ENCODE measurements at places on chromosomes 5 and 9. TPM values are rescaled to one million over a fixed set of nuclear protein-coding genes. Genes with fewer than 3 reads are reported as not detected.

GRCh38 chr9:107208121-107208520, 75.0 kb upstream of the RAD23B start:
- H3K4me1 ChIP-seq = peaks cover 6% of the 10 kb centered on the region
- no peak overlapping the region for H3K27ac ChIP-seq
- no peak for DNase-seq
- no peak overlapping the region for H3K4me3 ChIP-seq
- H3K27me3 ChIP-seq = no peaks in the 10 kb centered on the region

DNA sequence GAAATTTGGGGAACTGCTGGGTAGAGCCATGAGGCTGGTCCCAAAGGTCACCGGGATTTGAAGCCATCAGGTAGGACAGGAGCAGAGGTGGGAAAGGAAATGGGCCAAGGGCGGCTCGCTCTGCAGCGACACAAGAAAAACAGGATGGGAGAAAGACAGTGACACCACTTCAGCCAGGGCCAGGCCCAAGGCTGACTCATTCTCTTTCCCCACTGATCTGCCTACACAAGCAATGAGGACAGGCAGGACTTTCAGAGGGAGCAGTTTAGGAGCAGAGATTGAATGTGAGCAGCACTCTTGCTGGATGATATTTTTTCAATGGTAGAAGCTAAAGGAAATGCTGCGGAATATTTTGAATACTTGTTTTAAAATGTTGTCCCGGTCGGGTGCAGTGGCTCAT, 3.5 kb downstream of the RUFY1 start:
- H3K27me3 ChIP-seq = no peaks in the 10 kb centered on the region
- no peak overlapping the region for H3K27ac ChIP-seq
- peaks cover 10% of the 10 kb centered on the region for H3K4me1 ChIP-seq
- H3K36me3 ChIP-seq = peaks cover 11% of the 10 kb centered on the region

- H3K27ac ChIP-seq = no peak overlapping the region
- H3K4me3 ChIP-seq = no peak overlapping the region
- no peaks in the 10 kb centered on the region for H3K27me3 ChIP-seq
- no peak for DNase-seq
Observed at GRCh38 chr5:39092581-39093351, 18.6 kb upstream of the RICTOR start.

DNA sequence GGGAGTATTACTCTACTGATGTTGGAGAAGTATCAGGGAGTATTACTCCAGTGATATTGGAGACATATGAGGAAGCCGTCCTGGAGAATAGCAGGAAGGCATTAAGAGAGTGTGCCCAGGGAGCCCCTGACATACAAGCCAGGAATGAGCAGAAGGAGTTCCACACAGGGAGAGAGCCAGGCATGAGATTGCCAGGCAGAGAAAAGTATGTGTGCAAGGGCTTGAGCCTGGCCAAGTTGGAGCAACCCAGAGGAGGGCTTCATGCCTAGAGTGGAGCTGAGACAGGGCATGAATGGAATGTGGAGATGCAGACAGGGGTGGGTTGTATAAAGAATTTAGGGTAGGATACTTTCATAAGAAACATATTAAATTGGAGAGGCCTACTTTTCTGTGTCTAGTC, 213.8 kb downstream of the ADCY2 start:
- DNase-seq = no peak
- H3K27ac ChIP-seq = no peak overlapping the region
- H3K4me1 ChIP-seq = peaks cover 11% of the 10 kb centered on the region
- no peak overlapping the region for H3K4me3 ChIP-seq
- no peaks in the 10 kb centered on the region for H3K27me3 ChIP-seq

GRCh38 chr5:69184621-69185020, 4.8 kb upstream of the CENPH start:
- no peak overlapping the region for H3K27ac ChIP-seq
- H3K27me3 ChIP-seq = no peaks in the 10 kb centered on the region
- no peak for DNase-seq
- peaks cover 3% of the 10 kb centered on the region for H3K4me1 ChIP-seq
- H3K4me3 ChIP-seq = no peak overlapping the region

- no peaks in the 10 kb centered on the region for H3K4me1 ChIP-seq
- DNase-seq = peak; percentile 41
- H3K4me3 ChIP-seq = no peak overlapping the region
- H3K27ac ChIP-seq = peak overlapping the region; percentile 80
Observed at GRCh38 chr9:128034821-128035652, 32.1 kb downstream of the NAIF1 start.

DNA sequence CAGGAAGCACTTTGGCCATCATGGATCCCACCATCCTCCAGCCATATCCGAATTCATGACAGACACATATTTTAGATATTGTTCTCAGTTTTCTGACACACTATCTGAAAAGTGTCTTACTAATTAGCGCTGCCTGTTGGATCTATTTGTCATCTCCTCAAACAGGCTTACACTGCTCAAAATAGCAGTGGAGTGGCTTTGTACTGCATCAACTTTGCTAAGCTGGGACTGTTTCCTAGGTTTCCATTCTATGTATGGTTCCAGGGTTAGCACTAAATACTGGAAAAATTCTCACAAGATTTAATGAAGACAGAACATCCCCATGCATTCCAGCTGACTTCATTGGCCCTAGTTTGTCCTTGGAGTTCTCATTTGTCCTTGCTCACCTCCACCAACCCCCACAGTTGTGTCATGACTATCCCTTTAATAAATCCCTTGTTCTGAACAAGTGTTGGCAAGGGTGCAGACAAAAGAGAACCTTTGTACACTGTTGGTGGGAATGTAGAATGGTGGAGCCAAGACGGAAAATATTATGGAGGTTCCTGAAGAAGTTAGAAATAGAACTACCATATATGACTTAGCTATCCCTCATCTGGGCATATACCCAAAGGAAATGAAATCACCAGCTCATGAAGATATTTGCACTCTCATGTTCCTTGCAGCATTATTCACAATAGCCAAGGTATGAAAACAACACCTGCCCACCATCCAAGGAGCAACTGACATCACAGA, 136.5 kb upstream of the RAI14 start:
- H3K4me1 ChIP-seq = peaks cover 17% of the 10 kb centered on the region
- H3K27me3 ChIP-seq = no peaks in the 10 kb centered on the region
- no peak overlapping the region for H3K4me3 ChIP-seq
- no peak for DNase-seq
- no peak overlapping the region for H3K27ac ChIP-seq

DNA sequence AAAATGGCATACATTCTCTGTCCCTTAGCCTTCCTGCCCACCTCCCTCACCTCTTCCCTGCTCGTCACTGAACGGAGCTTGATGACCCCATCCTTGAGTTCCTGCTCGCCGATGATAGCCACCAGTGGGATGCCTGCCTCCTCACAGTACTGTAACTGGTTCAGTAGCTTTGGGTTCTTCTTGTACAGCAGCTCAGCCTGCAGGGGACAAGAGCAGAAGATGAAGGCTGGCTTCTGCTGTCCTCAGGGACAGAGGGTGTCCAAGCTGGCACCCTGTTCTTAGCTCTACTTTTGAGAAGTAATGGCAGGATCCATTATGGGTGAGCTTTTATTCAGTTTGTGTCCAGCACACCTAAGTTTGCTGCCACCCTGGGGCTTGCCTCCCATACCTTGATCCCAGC, 1.3 kb upstream of the DND1 start:
- H3K4me3 ChIP-seq = no peak overlapping the region
- H3K4me1 ChIP-seq = no peaks in the 10 kb centered on the region
- DNase-seq = no peak
- H3K27ac ChIP-seq = no peak overlapping the region
- no peaks in the 10 kb centered on the region for H3K27me3 ChIP-seq
- peaks cover 22% of the 10 kb centered on the region for H3K36me3 ChIP-seq

DNA sequence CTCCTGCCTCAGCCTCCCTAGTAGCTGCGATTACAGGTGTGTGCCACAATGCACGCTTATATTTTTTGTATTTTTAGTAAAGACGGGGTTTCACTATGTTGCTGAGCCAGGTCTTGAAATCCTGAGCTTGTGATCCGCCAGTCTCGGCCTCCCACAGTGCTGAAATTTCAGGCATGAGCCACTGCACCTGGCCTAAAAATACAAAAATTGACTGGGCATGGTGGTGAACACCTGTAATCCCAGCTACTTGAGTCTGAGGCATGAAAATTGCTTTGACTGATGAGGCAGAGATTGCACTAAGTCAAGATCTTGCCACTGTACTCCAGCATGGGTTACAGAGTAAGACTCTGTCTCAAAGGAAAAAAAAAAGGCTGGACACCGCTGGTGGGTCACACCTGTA, 13.1 kb upstream of the DYNC2I2 start:
- H3K4me1 ChIP-seq = no peaks in the 10 kb centered on the region
- no peak overlapping the region for H3K4me3 ChIP-seq
- no peaks in the 10 kb centered on the region for H3K27me3 ChIP-seq
- DNase-seq = no peak

NTRK2 gene
- total RNA-seq = 4.7 TPM

DNA sequence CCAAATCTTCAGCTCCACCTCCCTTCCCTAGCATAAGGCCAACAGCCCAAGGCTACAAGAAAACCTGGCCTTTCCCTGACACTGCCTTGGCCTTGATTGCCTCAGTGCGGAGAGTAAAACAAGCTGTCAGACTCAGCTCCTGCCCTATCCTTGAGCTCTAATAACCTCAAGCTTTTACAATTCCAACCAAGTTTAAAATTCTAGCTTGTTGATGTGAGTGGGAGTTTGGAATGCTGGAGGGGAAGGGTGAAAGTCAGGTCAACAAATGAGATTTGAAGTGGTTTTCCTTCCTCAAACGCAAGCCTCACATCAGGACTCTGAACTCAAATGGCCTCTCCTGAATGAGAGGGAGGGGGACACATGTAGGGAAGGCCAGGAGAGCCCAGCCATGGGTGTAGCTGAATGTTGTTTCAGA, 197.0 kb upstream of the VLDLR start:
- H3K27ac ChIP-seq = no peak overlapping the region
- H3K4me3 ChIP-seq = no peak overlapping the region
- H3K36me3 ChIP-seq = no peaks in the 10 kb centered on the region
- peaks cover 22% of the 10 kb centered on the region for H3K4me1 ChIP-seq
- DNase-seq = no peak

NEURL1B gene
- 4.0 TPM for total RNA-seq

CAVIN4 gene
- 14.5 TPM for total RNA-seq

DNA sequence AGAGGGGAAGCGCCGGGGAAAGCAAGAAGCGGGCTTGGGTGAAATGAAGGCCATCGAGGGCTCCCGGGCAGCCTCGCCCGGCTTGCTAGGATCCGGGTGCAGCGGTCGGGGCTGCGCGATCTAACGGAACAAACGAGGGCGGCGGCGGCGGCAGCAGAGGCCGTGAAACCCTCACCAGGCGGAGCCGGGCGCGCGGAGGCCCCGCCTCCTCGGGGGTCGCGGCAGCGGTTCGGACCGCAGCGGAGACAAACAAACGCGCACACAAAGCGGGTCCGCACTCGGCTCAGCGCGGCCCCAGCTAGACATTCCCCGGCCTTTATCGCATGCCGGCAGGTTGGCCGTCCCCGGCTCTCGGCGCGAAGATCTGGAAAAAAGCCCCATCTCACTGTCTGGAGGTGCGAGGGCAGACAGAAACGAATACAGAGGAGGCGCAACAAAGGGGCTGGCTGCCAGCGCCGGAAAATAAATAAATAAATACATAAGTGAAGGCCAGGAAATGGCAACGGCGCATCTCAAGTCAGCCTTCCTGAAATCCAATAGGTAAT, 10.5 kb upstream of the TRIM36 start:
- DNase-seq = peak; percentile 30
- no peaks in the 10 kb centered on the region for H3K36me3 ChIP-seq
- H3K27ac ChIP-seq = peak overlapping the region; percentile 54
- peaks cover 80% of the 10 kb centered on the region for H3K27me3 ChIP-seq

RMRP gene
- total RNA-seq = 16,487 TPM

GRCh38 chr9:132160802-132161742, 786 bp upstream of the NTNG2 start:
- DNase-seq = no peak
- H3K36me3 ChIP-seq = no peaks in the 10 kb centered on the region
- peak overlapping the region; percentile 82 for H3K4me3 ChIP-seq
- peak overlapping the region; percentile 81 for H3K27ac ChIP-seq

Measured in progenitor cell of endocrine pancreas (in vitro differentiated cells).